ENCODE measurements at places on chromosomes 7 and 10.

GRCh38 chr7:128795129-128795528 is 3.4 kb downstream of the CCDC136 start:
- DNase-seq, result no peak

- no peak for DNase-seq
These were observed 49.5 kb downstream of the SGMS1 start for GRCh38 chr10:50574305-50574704.

DNA sequence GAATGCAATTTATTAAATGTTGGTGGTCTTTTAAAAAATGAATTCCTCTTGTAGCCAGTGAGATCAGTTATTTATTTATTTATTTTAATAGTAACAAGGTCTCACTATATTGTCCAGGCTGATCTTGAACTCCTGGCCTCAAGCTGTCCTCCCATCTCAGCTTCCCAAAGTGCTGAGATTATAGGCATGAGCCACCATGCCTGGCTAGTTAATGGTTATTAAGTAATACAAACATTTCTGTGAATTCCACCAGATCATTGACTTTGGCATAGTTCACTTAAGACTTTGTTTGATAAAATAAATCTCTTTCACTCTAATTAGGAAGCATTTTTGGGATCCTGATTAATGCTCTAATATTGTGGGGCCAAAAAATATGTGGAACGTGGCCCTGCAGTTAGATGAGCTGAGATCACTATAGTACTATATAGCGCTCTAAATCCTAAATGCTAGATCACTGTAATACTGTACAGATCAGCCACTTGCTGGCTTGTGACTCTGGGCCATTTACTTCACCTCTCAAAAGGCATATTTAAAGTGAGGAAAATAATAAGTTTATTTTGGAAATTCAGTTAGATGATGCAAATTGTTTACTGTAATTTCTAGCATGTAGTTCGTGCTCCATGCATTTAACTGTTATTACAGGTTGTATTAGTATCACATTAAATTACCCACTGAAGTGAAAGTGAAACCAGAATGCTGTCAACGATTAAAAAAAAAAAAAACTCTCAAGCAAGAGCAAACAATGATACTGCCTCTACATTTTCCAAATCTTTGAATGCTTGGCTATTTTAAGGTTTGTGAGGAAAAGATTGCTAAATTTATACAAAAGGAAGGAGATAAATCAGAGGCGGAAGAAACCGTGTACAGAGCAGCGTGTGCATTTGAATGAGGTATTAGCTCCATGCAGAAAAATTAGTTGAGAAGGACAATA is 15.9 kb upstream of the FAS start:
- no peak for DNase-seq

DNA sequence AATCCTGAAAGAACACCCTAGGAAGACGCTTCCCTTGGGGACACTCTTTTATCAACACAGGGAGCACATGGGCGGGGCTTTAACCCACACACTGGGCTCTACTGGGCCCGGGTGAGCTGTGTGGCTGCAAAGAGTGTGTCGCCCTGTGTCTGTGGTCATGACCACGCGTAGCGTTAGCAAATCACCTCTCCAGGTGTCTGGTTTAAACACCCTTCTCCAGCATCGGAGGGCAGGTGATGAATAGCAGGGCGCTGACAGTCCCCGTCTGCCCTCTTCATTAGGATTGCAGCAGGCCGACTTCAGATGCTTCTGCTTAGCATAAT is 127.7 kb downstream of the ADARB2 start:
- no peak for DNase-seq

DNA sequence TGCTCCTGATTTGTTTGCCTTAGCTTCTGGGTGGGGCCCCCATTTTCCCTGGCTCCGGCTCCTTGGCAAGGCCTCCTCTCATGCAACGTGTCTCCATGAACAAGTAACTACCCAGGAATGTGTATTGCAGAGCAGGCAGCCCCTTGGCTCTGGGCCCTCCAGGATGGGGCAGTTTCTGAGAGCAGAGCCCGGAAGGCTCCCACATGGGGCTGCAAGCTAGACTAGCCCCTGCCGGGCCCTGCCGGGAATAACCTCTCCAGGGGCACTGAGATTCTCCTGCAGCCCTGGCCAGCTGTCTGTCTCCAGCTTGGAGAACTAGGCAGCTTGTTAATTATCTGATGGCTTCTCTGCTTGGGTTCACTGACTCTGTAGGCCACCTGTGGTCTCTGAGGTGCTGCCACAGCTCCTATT is 184.0 kb upstream of the INHBA start:
- no peak for DNase-seq

GRCh38 chr10:52649511-52649910 is 123.1 kb downstream of the MBL2 start:
- DNase-seq, result no peak

DNA sequence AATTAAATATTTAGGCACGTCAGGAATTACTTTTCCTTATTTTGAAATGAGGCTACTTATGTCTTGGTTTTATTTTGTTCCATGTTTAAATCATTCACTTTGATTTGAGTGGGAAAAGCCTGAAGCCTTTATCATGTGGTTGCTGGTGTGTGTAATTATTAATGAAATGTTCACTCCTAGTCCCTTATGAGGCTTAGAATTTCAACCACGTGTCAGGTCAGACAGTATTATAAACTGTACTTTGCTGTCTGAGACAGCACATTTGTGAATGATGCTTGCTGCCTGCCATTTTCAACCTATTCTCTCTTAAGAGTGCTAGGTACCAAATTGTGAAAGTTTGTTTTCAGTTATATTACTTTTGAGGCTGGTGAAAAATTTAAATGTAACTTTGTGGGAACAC is 58.9 kb downstream of the COL17A1 start:
- no peak for DNase-seq

DNA sequence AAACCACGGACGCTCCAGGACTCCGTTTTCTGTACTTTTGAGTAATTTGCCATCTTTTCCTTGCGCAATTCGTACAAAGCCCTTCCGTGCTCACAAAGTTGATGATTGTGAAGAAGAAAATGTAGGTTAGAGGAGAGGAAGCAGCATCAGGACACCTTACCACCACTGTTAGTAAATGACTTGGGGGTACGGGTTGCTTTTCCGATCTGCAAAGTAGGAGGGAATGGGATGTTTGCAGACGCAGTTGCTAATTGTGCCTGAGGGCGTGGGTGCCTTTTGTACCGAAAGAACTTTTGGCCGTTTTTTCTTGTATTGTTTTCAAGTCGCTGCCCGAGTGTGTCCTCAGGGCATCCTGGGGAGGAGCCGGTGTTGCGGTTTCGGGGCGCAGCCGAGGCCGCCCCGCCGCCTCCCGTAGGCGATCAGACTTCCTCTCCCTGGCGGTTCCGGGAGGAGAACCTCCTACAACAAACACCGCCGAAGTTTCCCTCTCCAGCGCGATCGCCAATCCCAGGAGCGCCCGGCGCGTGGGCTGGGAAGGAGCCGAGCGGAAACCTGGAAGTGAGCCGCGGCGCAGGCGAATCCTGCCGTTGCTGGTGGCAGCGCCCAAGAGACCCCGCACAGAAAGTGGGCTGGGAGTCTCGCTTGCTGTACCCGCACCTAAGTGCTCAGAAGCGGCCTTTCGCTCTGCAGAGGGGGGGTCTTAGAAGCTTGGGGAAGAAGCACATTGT is 1.0 kb downstream of the PRR15 start:
- no peak for DNase-seq

GRCh38 chr10:24382596-24382978 is 173.6 kb downstream of the KIAA1217 start:
- DNase-seq, result no peak

DNA sequence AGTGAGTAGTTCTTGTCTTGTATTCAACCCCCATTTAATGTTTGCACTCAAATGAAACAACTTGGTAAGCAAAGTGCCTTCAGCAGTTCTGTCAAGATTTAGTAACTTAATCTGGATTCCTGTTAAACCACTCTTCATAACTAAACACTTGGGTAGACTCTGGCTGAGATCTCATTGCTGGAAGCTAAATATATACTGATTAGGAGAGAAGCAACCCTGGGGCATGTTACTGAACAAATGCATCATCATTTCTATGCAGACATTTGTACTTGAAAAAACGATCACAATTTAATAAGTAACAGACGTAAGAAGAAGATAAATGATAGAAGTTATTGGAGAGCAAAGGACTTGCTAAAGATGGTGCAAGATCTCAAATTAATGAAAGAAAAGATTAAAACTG is 308.4 kb upstream of the POM121L12 start:
- DNase-seq, result no peak

DNA sequence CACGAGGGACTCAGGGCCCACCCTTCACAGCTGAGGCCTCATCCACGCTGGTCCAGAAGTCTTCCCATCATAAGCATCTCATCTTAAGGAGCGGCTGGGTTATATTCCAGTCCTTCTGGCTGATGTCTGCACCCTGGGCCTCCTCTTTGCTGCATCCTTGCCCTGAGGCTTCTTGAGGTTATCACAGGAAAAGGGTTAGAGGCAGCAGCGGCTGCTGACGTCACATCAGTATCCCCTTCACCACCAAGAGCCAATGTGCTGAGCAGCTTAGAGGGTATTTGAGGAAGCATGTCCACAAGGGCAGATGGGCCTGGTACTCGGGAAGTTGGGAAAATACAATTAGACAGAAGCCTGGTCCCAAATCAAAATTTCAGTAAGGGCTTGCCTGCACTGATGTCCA is 125.1 kb downstream of the PLXNA4 start:
- no peak for DNase-seq

DNA sequence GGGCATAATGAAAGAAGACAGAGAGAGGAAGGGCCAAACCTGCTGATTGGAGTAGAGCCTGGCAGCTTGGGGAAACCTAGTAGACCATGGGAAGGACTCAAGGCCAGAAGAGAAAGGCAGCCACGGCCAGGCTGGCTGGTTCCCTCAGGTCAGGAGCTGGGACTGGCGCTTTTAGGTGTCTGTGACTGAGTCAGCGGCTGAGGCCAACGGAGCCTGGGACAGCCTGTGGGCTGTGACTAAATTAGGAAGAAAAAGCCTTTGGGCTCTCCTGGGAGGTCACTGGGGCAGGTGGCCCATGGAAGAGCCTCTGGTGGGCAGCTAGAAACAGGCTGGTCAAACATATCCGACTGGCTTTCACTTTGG is 108.9 kb upstream of the PDCD4 start:
- no peak for DNase-seq

DNA sequence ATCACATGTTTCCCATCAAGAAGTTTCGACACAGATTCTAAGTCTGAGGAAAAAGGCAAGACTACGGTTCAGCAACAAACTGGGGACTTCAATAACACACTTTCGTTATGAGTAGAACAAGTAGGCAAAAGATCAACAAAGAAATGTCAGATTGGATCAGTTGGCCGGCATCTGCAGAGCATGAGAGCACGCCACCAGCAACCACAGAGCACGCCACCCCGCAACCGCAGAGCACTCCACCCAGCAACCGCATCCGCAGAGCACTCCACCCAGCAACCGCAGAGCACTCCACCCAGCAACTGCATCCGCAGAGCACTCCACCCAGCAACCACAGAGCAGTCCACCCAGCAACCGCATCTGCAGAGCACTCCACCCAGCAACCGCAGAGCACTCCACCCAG is 89.7 kb upstream of the FAM20C start:
- no peak for DNase-seq

- no peak for DNase-seq
These were observed 423.6 kb upstream of the LRGUK start for GRCh38 chr7:133703547-133703946.

DNA sequence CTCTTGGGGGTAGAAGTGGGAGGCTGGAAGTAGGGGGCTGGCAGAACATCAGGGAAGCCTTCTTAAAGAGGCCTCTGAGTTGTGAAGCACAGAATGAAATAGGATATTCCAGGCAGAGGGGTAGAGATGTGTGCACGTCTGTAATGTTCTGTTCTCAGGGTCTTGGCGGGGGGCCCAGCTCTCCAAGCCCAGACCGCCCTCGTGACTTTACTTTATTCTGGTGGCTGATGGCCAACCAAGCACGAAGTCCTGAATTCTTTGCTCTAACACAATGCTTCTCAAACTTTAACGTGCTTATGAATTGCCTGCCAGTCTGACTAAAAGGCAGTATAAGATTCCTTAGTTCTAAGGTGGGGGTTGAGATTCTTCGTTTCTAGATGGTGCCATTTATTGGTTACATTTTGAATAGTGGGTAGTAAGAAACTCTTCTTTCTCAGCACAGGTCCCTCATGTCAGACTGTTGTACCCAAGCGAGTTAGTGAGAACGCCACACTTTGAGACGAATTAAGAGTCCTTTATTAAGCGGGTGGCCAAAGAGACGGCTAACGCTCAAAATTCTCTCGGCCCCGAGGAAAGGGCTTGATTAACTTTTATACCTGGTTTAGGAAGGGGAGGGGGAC is 8.2 kb downstream of the PRXL2A start:
- no peak for DNase-seq

DNA sequence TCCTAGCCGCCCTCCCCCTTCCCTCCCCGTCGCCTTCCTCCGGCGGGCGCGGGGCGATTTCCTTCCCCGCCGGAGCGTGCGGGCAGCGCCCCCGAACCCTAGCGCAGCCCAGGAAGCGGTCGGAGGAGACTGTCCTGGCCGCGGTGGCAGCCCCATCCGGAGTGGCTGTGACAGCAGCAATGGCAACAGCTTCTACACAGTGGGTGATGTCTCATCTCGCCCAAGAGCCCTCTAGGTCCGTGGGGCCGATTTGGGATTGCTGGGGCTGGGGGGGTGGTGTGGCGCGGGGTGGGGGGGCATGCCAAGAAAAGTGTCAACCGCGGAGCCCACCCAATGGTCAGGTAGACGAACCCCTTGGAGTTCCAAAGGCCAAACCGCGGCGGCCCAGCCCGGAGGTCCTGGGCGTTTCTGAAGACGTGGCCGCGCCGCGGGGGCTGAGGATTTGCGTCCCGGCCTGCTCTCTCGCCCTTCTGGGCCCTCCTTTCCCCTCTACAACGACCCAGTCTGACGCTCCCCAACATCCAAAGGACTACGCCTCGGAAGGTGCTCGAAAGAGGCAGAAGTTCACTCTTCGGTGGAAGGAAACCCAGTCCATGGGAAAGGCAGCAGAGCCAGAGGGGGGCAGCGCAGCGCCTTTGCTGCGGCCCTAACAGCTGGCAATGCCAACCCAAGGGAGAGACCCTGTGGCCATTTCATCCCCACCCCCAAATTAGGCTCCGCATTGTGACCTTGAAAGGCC is 603 bp upstream of the TWIST1 start:
- DNase-seq, result no peak

- no peak for DNase-seq
These were observed 6.3 kb downstream of the GPAM start for GRCh38 chr10:112177247-112177646.

- no peak for DNase-seq
These were observed 8.4 kb downstream of the PRF1 start for GRCh38 chr10:70594161-70594560.

- no peak for DNase-seq
These were observed 14.1 kb upstream of the NOC3L start for GRCh38 chr10:94376865-94377264.

DNA sequence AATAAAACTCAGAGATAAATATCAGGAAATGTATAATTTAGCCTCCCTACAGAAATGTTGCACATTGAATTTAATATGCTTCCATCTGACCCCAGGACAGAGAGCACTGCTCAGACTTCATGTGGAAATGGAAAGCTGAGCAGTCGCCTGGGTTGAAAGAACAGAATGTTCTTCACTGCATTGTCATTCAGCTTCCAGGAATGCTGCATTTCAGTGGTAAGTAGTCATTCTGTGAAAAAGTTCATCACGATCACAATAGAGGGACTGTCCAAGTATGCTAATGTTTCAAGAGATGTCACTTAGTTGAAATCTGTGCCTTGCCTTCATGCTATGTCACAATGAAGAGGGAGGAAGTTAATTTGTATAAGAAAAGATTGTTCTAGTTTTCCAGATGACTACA is 147.3 kb downstream of the NRCAM start:
- no peak for DNase-seq

GRCh38 chr7:90720984-90721760 is 125.1 kb downstream of the CDK14 start:
- no peak for DNase-seq

GRCh38 chr10:47079204-47079580 is 168.0 kb downstream of the PTPN20 start:
- DNase-seq, result no peak

GRCh38 chr7:91375378-91375777 is 111.1 kb downstream of the FZD1 start:
- no peak for DNase-seq

Data from stimulated activated CD4-positive, alpha-beta T cell treated with anti-CD3 and anti-CD28 coated beads, Interleukin-12 subunit alpha, Interleukin-12 subunit beta, amount 100 ng/mL, for 24 hours (primary cell).